Heart right ventricle (tissue), 16 donors: ENCODE measurements at places on chromosomes 4 and X. TPM values are rescaled to one million over a fixed set of nuclear protein-coding genes. Genes with fewer than 3 reads are reported as not detected.

Gene PNMA5
- not detected for total RNA-seq

Gene GAGE12H
- not detected for total RNA-seq

Gene USP17L22
- total RNA-seq = not detected

Gene TXK
- total RNA-seq = 0.37 TPM

Gene TCEAL6
- total RNA-seq = not detected

Gene LRP2BP
- 1.5 TPM for total RNA-seq

Gene SASH3
- total RNA-seq = 0.94 TPM

Gene ARHGAP10
- 33.9 TPM for total RNA-seq

Gene PNCK
- total RNA-seq = 7.6 TPM

Gene TMEM187
- total RNA-seq = 11.2 TPM

Gene AMBN
- not detected for total RNA-seq

Gene CFI
- total RNA-seq = 9.8 TPM

Gene ADGRG4
- not detected for total RNA-seq

Gene SPRY1
- total RNA-seq = 33.0 TPM

Gene PKD2
- total RNA-seq = 14.7 TPM

Gene SLC2A9
- 10.5 TPM for total RNA-seq

Gene FREM3
- not detected for total RNA-seq

Gene MAGEB3
- total RNA-seq = not detected

Gene NUDT11
- 0.10 TPM for total RNA-seq

Gene FRMD7
- total RNA-seq = not detected

Gene TBC1D9
- 18.2 TPM for total RNA-seq

Gene ANXA10
- not detected for total RNA-seq

Gene XG
- 0.28 TPM for total RNA-seq

Gene HTR2C
- total RNA-seq = not detected

Gene TRAM1L1
- total RNA-seq = 0.77 TPM

Gene XPNPEP2
- 0.79 TPM for total RNA-seq
